ENCODE measurements at places on chromosomes 3 and 15.

- DNase-seq, result no peak
Measured at GRCh38 chr3:13137941-13138832, 65.0 kb upstream of the IQSEC1 start.

GRCh38 chr15:71329041-71329440 is 213.8 kb downstream of the THSD4 start:
- no peak for DNase-seq

DNA sequence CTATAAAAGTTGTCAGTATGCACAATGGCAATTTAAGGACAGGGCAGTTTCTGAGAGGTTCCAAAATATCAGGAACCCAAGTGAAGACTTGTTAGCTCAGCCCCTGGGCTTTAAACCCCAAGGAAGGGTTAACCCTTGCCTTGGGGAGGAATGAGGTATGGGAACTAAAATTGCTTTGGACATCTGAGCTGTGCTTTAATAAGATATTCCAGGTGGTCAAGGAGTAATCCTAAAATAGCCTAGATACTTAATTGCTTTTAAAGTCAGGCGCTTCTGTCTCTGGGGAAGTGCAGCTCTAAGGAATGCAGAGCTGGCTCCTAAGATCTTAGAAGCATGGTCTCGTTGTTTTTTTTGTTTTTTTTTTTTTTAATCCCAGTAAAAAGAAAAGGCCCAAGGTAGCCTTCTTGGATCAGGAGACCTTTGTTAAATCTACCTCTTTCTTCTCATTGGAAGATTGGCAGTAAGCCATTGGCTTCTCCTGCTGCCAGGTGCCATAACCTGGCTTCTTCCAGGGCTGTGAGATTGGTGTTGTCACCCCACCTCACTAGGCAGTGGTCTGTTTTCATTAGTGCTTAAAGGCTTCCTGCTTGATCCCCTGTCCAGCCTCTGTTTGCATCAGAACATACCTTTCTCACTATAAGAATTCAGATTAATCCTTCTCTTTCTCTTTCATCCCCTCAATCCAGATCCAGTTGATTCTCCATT is 24.5 kb downstream of the ARID3B start:
- DNase-seq, result no peak

DNA sequence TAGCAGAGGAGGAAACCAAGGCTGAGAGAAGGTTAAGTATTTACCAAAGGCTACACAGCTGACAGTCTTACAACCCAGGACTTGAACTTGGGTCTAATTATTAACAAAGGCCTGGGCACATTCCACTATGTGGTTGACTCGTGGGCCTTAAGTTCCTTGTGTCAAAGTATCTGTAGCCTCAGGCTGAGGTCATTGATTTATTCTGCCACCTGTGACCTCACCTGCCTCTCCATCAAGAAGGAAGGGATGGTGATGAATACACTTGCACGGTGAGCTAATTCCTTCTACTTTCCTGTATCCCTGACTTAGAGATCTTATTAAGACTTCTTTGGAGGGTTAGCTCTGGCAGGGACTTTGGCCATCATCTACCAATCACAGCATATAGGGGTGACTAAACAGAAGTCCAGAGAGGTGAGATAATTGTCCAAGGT is 19.9 kb upstream of the LRRC58 start:
- DNase-seq, result no peak

DNA sequence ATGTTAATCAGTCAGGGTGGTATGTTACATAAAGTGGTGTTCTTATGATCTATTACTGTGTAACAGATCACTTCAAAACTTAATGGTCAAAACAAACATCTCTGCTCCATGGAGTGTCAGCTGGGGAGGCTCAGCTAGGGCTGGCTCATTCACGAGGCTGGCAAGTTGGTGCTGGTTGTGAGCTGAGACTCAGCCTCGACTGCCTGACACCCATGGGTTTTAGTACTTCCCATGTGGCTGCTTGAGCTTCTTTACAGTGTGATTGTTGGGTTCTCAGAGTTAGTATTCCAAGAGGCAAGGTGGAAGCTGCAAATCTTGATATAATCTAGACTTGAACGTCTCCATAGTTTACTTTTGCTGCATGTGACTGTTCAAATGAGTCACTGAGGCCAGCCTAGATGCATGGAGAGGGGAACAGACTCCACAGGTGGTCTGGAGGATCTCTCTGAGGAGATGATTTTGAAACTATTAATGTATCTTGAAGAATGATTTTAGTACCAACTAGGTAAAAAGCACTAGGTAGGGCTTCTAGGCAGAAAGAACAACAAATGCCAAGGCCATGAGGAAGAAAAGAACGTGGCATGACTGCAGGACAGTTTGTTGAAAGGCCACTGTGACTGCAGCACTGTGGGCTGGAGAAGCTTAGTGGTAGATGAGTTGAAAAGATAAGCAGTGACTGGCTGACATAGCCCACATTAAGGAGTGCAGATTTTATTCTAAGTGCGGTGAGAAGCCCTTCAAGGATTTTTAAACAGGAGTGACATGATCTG is 281.1 kb upstream of the PROK2 start:
- no peak for DNase-seq

DNA sequence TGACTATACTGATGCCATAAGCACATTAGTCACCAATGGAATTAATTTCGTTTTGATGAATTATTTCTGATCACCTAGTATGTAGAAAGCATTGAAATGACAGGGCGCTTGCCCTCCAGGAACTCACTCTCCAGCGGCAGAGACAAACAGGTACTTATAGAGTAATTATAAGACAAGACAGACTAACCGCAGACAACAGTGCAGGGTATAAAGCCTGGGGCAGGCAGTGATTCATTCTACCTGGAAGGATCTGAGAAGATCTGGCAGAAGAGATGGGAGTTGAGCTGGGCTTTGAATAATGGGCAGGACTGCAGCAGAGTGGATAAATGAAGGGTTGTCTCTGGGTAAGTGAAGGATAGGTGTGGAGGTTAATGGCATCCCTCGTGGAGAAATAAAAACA is 331.8 kb downstream of the FGF12 start:
- no peak for DNase-seq

- DNase-seq, result no peak
Measured at GRCh38 chr3:18423401-18424212, 1.5 kb downstream of the SATB1 start.

GRCh38 chr3:64566859-64567258 is 120.9 kb downstream of the ADAMTS9 start:
- no peak for DNase-seq

- no peak for DNase-seq
Measured at GRCh38 chr3:171365489-171365888, 94.7 kb downstream of the TNIK start.

GRCh38 chr3:71546821-71547220 is 36.7 kb downstream of the FOXP1 start:
- DNase-seq, result no peak

- DNase-seq, result no peak
Measured at GRCh38 chr3:130779486-130779885, 32.9 kb upstream of the PIK3R4 start.

GRCh38 chr15:67955252-67955651 is 98.9 kb upstream of the PIAS1 start:
- DNase-seq, result no peak

DNA sequence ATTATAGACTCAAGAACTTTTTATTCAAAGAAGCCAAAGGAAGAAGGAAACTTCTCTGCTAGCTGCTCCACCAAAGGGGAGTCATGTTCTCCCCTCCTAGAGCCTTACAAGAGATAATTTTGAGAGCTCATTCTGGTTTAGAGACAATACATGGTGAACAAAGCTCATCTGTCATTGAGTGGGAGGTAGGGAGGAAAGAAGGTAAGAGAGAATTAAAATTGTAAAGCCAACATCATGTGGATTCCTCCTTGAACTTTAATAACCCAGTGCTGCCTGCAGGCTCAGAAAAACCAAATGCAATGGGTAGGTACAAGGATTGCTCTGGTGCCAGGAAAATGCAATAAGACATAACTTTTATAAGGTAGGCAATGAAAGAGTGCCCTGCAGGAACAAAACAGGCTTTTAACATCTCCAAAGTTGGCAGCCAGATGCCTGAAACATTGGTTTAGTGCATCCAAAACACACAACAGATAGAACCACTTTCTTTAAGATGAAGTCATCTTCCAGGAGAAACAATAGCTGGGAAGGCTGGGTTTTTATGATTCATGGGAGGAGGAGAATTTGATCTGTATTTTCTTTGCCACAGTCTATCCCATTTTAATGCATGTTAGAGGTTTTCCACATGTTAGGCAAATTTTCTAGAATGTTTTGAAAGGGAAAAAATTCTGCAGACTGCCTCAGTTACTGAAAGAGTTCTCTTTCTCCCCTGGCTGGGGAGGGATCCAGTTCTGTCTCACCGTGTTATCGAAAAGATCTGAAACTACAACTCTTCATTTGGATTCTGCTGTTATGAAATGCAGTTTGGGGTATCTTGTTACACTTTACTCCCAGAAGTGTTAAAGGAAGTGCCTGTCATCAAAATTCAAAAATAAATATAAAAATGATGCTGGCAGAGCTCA is 11.3 kb upstream of the ARHGEF3 start:
- no peak for DNase-seq
